Diencephalon (tissue), 1 donor: ENCODE measurements at places on chromosomes 6 and 20. TPM values are rescaled to one million over a fixed set of nuclear protein-coding genes. Genes with fewer than 3 reads are reported as not detected.

Gene EPB41L2
- 67.8 TPM for total RNA-seq

Gene LTB
- 0.46 TPM for total RNA-seq

Gene RPN2
- 134 TPM for total RNA-seq

Gene MROH8
- total RNA-seq, result 9.9 TPM

Gene C4B
- total RNA-seq, result 47.7 TPM

Gene KCNK15
- not detected for total RNA-seq

Gene SCGN
- total RNA-seq, result 13.8 TPM

Gene MACROD2
- total RNA-seq, result 43.1 TPM

Gene HFE
- total RNA-seq, result 1.6 TPM

Gene TCF15
- 0.23 TPM for total RNA-seq
